ENCODE measurements at places on chromosomes 13 and 19.
A peak's percentile ranks its signal among the peaks of the same experiment; 100 is the strongest.

DNA sequence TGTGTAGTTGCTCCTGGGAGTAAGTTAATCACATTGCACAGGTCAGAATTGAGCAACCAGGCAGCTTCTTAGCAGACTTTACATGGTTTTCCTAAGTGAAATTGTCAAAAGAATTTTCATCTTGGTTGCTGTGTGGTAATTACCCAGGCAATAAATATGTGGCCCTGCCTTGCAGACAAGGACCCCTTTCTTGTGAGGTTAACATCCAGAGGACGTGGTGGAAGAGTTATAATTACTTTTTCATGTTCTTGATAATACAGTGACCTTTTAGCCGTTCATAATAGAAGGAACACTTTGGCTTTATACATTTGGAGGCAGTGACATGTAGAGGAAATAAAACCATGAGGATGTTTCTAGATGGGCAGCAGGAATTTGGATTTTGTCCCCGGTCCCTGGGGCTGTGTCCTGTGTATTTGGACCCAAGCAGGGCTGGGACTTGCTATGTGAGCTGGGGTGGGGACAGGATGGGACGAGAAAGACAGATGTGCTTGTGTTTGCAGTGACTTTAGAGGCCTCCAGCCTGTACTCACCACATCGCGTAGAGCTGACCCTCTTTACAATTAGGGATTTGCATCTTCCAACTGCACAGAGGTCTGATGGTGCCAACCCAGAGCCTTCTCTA, 156.2 kb downstream of the STK24 start:
- ATAC-seq, result no peak

GRCh38 chr19:15254547-15254946, 22.3 kb upstream of the EPHX3 start:
- ATAC-seq, result no peak

GRCh38 chr13:47019977-47020376, 123.1 kb upstream of the HTR2A start:
- ATAC-seq, result no peak

DNA sequence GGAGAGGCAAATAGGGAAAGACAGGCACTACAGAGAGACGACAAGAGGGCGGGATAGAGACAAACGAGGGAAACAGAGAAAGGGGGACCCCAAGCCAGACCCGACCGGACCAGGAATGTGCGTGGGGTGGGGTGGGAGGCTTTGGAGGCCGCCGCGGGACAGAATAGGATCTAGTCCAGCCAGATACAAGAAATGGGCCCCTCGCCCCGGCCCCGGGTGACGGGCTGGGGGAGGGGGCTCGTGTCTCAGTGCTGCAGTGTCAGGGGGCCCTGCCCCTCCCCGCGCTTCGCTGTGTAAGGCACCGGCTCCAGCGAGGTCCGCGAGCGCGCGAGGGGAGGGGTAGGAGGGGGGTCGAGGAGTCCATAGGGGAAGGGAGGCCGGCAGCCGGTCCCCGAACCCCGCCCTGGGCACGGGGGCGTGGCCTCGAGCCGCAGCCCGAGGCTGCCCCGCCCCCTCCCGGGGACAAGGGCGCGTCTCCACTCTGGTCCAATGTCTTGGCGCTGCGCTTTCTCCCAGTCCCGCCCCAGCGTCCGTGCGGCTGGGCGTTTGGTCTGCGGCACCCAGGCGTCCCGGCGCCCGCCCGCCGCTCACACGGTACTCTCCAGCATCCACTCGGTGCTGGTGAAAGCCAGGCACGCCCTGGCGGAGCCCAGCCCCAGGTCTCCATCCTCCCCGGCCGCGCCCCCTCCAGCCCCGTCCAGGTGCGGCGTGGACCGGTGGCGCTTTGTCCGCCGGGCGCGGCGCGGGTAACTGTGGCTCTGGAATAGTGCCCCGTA, 11.0 kb downstream of the IFNL1 start:
- peak; percentile 51 for ATAC-seq

DNA sequence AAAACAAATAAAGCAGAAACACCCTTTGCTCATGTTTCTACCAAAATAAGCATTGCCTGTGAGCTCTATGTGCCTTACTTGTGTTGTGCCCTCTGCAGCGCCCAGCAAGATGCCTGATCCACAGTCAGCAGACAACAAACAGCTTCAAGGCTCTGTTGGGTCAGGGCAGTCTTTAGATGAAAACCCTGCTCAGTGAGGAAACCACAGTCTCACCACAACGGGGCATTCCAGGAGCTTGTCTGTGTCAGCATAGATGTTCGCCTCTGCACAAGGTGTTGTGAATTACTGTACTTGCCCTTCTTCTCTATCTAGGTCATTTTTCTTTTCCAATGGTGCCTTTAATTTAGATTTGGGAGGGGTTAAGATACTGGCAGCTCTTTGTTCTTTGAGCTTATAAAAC, 251.9 kb downstream of the COL4A1 start:
- no peak for ATAC-seq

GRCh38 chr19:13989487-13989886, 16.6 kb downstream of the RFX1 start:
- ATAC-seq, result no peak

Measured in stimulated activated memory B cell treated with anti-CD40 and anti-IgM and Interleukin-4, amounts not matched to agents 10 μg/mL and 1 μg/mL and 100 μg/mL, for 72 hours (primary cell).